ENCODE measurements at places on chromosomes 16 and 17. TPM values are rescaled to one million over a fixed set of nuclear protein-coding genes. Genes with fewer than 3 reads are reported as not detected.

GRCh38 chr17:68094481-68095078 is 59.0 kb downstream of the KPNA2 start:
- DNase-seq = no peak
- no peaks in the 10 kb centered on the region for H3K36me3 ChIP-seq
- peaks cover 11% of the 10 kb centered on the region for H3K4me1 ChIP-seq

DNA sequence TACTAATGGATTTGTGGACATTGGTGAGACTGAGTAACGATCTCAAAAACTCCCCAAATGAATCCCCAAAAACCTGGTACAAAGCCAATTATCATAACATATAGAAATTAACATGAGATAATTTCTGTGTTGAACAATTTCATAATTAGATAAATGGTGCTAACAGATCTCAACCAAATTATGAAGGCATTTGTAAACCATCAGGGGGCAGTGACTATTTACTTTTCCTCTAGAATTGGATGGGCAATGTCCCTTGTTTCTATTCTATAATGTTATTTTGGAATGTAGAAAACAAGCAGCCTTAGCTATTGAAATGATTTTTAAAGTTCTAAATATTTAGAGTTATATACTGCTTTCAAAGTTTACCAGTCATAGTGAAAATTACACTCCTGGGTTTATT is 57.8 kb downstream of the MYH10 start:
- no peak overlapping the region for H3K4me3 ChIP-seq
- no peaks in the 10 kb centered on the region for H3K36me3 ChIP-seq
- H3K27me3 ChIP-seq = peaks cover 1% of the 10 kb centered on the region
- H3K27ac ChIP-seq = no peak overlapping the region
- no peaks in the 10 kb centered on the region for H3K4me1 ChIP-seq

DNA sequence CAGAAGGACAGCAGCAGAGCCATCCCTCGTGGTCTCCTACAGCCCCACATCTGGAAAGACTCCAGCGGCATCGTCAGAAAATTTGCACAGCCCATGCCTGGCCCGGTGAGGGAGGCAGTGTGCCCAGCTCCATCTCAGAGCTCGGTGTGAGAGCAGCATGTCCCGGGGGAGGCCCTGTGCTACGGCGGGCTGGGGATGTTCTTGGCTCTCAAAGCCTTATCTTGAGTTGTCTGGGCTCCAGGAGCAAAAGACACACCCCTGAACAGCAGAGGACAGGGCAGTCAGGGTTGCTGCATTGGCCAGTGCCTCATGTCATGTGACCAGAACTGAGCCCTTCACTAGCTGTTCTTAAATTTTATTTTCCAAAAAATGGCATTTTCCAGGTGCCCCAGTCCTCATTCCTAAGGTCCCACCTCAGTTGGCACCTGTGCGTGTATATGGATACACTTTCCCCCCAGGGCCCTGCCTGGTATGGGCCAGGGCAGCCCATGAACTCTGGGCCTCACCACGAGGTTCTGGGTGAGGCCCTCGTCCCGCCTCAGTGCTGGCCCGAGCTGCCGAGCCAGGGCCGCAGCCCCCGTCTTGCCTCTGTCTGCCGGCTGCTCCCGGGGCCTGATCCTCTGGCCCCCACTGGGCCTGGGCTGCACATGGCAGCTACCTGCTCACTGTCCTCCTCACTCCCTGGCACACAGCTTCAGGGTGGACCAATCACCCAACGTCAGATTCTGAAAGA is 3.0 kb downstream of the NUDT16L1 start:
- peaks cover 34% of the 10 kb centered on the region for H3K4me1 ChIP-seq
- no peak for DNase-seq
- H3K27ac ChIP-seq = no peak overlapping the region
- no peaks in the 10 kb centered on the region for H3K27me3 ChIP-seq
- H3K36me3 ChIP-seq = peaks cover 11% of the 10 kb centered on the region

GRCh38 chr16:89536371-89536770 is 24.1 kb upstream of the RPL13 start:
- peaks cover 28% of the 10 kb centered on the region for H3K4me1 ChIP-seq
- H3K4me3 ChIP-seq = no peak overlapping the region
- DNase-seq = no peak
- H3K27me3 ChIP-seq = no peaks in the 10 kb centered on the region

DNA sequence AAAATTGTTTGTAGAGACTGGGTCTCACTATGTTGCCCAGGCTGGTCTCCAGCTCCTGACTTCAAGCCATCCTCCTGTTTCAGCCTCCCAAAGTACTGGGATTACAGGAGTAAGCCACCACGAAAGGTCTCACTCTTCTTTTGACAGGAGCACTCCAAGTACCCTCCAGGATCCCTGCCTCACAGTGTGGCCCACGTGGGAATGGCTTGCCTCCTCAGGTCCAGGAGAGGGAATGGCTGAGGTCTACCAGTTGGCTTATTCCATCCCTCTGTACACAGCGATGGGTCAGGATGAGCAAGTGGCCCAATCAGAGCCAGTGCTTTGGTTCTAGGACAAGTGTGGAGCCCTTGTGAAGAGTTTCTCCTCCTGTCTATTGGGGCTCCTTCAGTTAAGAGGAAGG is 73.7 kb upstream of the ZNF423 start:
- no peaks in the 10 kb centered on the region for H3K4me1 ChIP-seq
- H3K36me3 ChIP-seq = no peaks in the 10 kb centered on the region
- H3K4me3 ChIP-seq = no peak overlapping the region
- no peak overlapping the region for H3K27ac ChIP-seq
- peaks cover 30% of the 10 kb centered on the region for H3K27me3 ChIP-seq

- H3K4me3 ChIP-seq = peak overlapping the region; percentile 80
- peaks cover 62% of the 10 kb centered on the region for H3K27me3 ChIP-seq
- H3K27ac ChIP-seq = peak overlapping the region; percentile 82
Measured at GRCh38 chr17:8119581-8120519, 1.5 kb upstream of the ALOXE3 start.

GRCh38 chr16:52492789-52493357 is 54.1 kb downstream of the TOX3 start:
- H3K4me3 ChIP-seq = no peak overlapping the region
- no peaks in the 10 kb centered on the region for H3K36me3 ChIP-seq
- DNase-seq = no peak
- H3K27me3 ChIP-seq = no peaks in the 10 kb centered on the region

DNA sequence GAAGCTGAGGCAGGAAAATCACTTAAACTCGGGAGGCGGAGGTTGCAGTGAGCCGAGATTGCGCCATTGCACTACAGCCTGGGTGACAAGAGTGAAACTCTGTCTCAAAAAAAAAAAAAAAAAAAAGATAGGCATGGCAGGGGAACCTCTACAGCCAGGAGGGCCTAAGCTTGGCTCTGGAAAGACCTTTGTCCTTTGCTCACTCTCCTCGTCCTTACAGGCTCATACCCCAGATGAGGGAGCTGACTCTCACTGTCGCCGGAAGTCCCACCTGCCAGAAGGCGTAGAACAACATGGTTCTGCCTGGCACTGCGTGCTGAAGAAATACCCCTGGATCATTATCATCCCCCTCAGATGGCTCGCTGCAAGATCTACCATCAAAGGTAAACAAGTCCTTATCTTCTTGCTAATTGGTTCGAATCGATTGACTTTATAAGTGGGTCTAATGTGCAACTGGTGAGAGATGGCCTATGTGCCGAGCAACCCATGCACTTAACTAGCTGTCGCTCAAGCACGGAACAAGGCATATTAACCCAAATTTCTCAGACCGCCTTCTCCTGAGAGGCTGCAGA is 29.7 kb downstream of the RTN4RL1 start:
- H3K27ac ChIP-seq = no peak overlapping the region
- no peak for DNase-seq
- H3K4me3 ChIP-seq = no peak overlapping the region
- H3K27me3 ChIP-seq = peaks cover 36% of the 10 kb centered on the region

DNA sequence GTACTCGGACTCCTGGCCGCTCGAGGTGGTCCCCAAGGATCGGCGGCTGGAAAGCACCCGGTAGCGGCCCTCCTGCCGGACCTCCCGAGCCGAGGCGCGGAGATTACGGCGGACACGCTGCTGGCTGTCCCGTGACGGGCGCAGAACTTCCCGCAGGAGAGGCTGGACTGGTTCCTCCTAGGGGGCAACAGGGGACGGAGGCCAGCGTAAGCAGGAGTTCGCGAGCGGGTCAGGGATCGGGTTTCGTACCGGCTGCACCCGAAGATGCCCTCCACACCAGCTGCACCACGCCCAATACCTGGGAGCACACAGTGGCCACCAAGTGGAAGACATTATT is 341 bp downstream of the SLC7A6OS start:
- H3K27me3 ChIP-seq = no peaks in the 10 kb centered on the region
- peak overlapping the region; percentile 96 for H3K27ac ChIP-seq
- H3K36me3 ChIP-seq = peaks cover 37% of the 10 kb centered on the region
- H3K4me3 ChIP-seq = peak overlapping the region; percentile 84

GRCh38 chr16:69861292-69862030 is 89.7 kb upstream of the CLEC18A start:
- no peaks in the 10 kb centered on the region for H3K27me3 ChIP-seq
- no peak for DNase-seq
- H3K36me3 ChIP-seq = peaks cover 5% of the 10 kb centered on the region
- H3K4me3 ChIP-seq = no peak overlapping the region
- H3K27ac ChIP-seq = no peak overlapping the region
- H3K4me1 ChIP-seq = peaks cover 2% of the 10 kb centered on the region

GRCh38 chr17:42039794-42040763 is 10.3 kb downstream of the C17orf113 start:
- peaks cover 12% of the 10 kb centered on the region for H3K27me3 ChIP-seq
- no peak for DNase-seq
- H3K4me3 ChIP-seq = no peak overlapping the region

GRCh38 chr17:54096216-54096615 is 273.5 kb downstream of the KIF2B start:
- H3K4me3 ChIP-seq = no peak overlapping the region
- H3K27ac ChIP-seq = no peak overlapping the region
- no peaks in the 10 kb centered on the region for H3K36me3 ChIP-seq

DNA sequence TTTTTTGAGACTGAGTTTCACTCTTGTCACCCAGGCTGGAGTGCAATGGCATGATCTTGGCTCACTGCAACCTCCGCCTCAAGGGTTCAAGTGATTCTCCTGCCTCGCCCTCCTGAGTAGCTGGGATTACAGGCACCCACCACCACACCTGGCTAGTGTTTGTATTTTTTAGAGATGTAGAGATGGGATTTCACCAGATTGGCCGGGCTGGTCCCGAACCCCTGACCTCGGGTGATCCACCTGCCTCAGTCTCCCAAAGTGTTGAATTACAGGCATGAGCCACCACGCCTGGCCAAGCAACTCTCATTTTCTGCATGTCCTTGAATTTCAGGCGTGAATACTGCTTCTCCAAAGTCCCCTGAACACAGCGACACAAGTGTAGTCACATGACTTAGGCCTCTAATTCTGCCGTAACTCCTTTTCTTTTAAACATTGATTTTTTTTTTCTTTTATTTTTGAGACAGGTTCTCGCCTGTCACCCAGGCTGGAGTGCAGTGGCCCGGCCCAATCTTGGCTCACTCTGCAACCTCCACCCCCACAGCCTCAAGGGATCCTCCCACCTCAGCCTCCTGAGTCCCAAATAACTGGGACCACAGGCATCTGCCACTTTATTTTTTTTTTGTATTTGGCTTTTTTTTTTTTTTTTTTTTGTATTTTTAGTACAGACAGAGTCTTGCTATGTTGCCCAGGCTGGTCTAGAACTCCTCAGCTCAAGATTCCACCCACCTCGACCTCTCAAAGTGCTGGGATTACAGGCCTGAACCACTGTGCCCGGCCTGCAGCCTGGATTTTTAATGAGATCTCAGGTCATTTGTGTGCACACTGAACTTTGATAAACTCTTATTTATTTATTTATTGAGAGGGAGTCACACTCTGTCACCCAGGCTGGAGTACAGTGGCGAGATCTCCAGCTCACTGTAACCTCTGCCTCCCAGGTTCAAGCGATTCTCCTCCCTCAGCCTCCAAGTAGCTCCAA is 124.6 kb downstream of the KCNJ18 start:
- no peak overlapping the region for H3K4me3 ChIP-seq
- no peak overlapping the region for H3K27ac ChIP-seq
- H3K27me3 ChIP-seq = no peaks in the 10 kb centered on the region
- H3K4me1 ChIP-seq = no peaks in the 10 kb centered on the region

DNA sequence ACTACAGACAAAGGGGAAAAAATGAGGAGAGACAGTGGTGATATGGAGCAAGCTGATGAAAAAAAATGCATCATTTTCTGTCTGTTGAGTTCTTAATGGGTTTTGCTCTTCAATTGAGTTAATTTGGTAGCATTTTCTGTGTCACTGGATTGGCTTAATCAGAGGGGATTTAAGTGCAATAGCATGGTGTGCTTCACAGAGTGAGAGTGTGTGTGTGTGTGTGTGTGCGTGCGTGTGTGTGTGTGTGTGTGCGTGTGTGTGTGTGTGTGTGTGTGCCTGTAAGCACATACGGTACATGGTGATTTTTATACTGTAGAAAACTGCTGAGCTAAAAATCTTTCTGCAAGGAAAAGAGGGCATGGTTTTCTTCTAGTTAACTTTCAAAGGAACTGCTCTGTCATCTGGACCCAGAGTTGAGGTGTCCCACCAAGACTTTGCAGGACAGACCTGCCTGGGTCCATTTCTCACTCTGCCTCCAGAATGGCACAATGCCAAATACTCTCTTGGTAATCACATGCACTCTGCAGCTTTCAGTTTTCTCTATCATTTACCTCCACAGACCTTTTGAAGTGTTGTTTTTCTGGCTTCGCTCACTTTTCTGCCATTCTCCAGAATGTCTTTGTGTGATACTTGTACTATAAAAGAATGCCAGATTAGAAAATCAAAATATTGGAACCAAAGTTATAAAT is 952.6 kb upstream of the SOX9 start:
- H3K4me3 ChIP-seq = no peak overlapping the region
- H3K27me3 ChIP-seq = no peaks in the 10 kb centered on the region
- H3K27ac ChIP-seq = no peak overlapping the region

GRCh38 chr16:72649254-72649944 is 398.5 kb downstream of the ZFHX3 start:
- no peaks in the 10 kb centered on the region for H3K4me1 ChIP-seq
- no peaks in the 10 kb centered on the region for H3K27me3 ChIP-seq
- no peak for DNase-seq

DNA sequence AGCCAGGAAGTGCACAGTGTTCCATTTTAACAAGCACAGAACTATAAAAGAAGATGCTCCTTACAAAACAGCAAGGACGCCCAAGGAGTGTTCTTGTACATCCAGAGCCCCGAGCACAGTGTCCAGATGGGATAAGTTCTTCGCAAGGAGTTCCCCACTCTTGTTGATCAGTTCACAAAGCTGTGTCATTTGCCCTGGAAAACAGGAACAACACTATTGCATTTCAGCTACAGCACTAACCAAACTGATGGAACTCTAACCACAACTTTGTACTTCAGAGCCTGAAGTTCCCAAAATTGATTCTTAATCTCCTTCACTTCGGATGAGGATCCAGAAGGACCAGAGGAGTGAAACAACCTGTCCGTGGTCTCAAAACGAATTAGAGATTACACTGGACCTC is 5.1 kb downstream of the COPS3 start:
- peaks cover 32% of the 10 kb centered on the region for H3K36me3 ChIP-seq
- H3K4me1 ChIP-seq = peaks cover 27% of the 10 kb centered on the region
- no peak for DNase-seq
- no peak overlapping the region for H3K27ac ChIP-seq
- no peak overlapping the region for H3K4me3 ChIP-seq
- no peaks in the 10 kb centered on the region for H3K27me3 ChIP-seq

The CMTM2 gene
- 0.83 TPM for total RNA-seq

The OTOA gene
- total RNA-seq = 0.18 TPM

The ADGRG1 gene
- 8.3 TPM for total RNA-seq

The KCNAB3 gene
- 7.7 TPM for total RNA-seq

The ABCC12 gene
- not detected for total RNA-seq

The SKAP1 gene
- 132 TPM for total RNA-seq

The HBQ1 gene
- not detected for total RNA-seq

The HNF1B gene
- not detected for total RNA-seq

The BRIP1 gene
- 20.1 TPM for total RNA-seq

Data from activated CD4-positive, alpha-beta memory T cell treated with anti-CD3 and anti-CD28 coated beads, Interleukin-2, amount 10 ng/mL, durations not matched to agents 7 days and 5 days (primary cell).